ENCODE measurements at places on chromosomes 4 and X.
A peak's percentile ranks its signal among the peaks of the same experiment; 100 is the strongest.

GRCh38 chr4:107792711-107793110, 32.0 kb upstream of the SGMS2 start:
- H3K4me3 ChIP-seq = no peak overlapping the region
- H3K27ac ChIP-seq = no peak overlapping the region

DNA sequence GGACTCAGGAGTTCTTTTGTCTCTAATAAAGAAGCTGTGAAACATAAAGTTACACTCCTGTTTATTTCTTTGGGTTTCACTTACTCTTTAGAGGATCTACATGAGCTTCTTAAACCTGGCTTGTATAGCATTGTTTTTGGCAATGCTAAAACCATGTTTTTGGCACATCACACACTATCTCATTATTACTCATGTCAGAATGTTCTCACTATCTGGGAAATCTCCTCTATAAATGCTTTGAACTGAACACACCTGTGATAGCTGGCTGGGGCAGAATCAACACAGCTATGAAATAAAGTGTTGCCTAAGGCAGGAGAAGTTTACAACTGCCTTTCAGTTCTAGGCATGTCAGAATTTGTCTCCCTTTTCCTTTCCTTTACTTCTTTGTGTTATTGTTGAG, 52.6 kb downstream of the SULT1B1 start:
- no peak overlapping the region for H3K4me3 ChIP-seq
- H3K27ac ChIP-seq = no peak overlapping the region
- no peaks in the 10 kb centered on the region for H3K27me3 ChIP-seq
- no peak for DNase-seq
- H3K36me3 ChIP-seq = no peaks in the 10 kb centered on the region

GRCh38 chrX:111445485-111445884, 33.5 kb upstream of the DCX start:
- H3K27me3 ChIP-seq = peaks cover 1% of the 10 kb centered on the region
- no peaks in the 10 kb centered on the region for H3K36me3 ChIP-seq
- no peak for DNase-seq
- no peaks in the 10 kb centered on the region for H3K4me1 ChIP-seq
- no peak overlapping the region for H3K27ac ChIP-seq
- H3K4me3 ChIP-seq = no peak overlapping the region

DNA sequence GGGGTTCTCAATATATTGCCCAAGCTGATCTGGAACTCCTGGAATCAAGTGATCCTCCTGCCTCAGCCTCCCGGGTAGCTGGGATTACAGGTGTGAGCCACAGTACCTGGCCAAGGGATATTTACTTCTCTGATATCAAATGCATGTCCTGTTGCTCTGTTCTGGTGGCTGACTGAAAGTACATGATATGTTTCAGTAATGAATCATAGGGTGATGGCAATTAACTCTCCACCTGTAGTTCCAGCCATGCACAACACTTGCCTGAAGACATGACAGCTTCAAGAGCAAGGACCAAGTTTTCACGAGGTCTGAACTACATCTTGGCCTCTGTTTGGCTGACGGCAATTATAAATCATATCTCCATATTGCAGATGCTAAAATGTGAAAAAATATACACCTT, 9.1 kb downstream of the ZCCHC4 start:
- H3K27me3 ChIP-seq = no peaks in the 10 kb centered on the region
- H3K27ac ChIP-seq = no peak overlapping the region
- no peaks in the 10 kb centered on the region for H3K36me3 ChIP-seq
- peaks cover 12% of the 10 kb centered on the region for H3K4me1 ChIP-seq
- no peak overlapping the region for H3K4me3 ChIP-seq

GRCh38 chr4:83387012-83387411, 52.4 kb upstream of the HPSE start:
- no peak overlapping the region for H3K27ac ChIP-seq
- H3K27me3 ChIP-seq = no peaks in the 10 kb centered on the region
- no peak overlapping the region for H3K4me3 ChIP-seq
- DNase-seq = no peak

GRCh38 chr4:19224820-19225219, 1026.9 kb upstream of the SLIT2 start:
- no peak for DNase-seq
- no peaks in the 10 kb centered on the region for H3K27me3 ChIP-seq
- no peaks in the 10 kb centered on the region for H3K4me1 ChIP-seq
- no peaks in the 10 kb centered on the region for H3K36me3 ChIP-seq

DNA sequence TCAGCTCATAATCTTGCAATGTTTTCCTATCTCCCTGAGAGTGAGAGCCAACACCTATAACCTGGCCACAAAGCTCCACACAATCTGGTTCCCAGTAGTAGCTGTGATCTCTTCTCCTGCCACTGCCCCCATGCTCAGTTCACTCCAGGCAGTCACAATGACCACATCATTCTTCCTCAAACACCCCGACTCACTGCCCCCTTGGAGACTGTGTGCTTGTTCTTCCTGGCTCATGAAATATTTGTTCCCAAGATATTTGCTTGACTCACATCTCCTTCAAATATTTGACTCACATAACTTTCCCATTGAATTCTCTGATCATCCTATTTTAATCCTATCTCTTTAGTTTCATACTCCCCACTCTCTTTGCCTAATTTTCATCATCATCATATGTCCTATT, 173.7 kb downstream of the AREG start:
- no peaks in the 10 kb centered on the region for H3K4me1 ChIP-seq
- no peak overlapping the region for H3K27ac ChIP-seq
- H3K36me3 ChIP-seq = no peaks in the 10 kb centered on the region
- H3K4me3 ChIP-seq = no peak overlapping the region

DNA sequence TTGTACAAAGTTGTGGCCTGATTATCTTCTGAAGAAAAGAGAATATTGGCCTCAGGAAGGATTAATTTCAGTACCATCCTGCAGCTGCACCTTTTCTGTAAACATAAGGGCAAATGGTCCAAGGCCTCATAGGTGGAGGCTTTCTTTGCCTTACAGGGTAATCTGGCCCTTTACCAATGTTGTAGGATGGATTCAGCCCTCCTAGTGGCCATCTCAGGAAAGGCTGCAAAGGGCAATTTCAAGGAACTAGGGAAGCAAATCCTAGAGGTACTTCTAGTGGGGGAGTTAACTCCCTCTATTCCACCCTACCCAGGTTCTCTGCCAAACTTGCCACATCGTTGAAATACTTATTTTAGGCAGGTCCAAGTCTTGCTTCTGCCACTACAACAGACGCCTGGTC, 57.6 kb downstream of the UGT2B11 start:
- no peaks in the 10 kb centered on the region for H3K27me3 ChIP-seq
- DNase-seq = no peak
- H3K4me3 ChIP-seq = no peak overlapping the region
- H3K4me1 ChIP-seq = no peaks in the 10 kb centered on the region
- no peaks in the 10 kb centered on the region for H3K36me3 ChIP-seq
- no peak overlapping the region for H3K27ac ChIP-seq

DNA sequence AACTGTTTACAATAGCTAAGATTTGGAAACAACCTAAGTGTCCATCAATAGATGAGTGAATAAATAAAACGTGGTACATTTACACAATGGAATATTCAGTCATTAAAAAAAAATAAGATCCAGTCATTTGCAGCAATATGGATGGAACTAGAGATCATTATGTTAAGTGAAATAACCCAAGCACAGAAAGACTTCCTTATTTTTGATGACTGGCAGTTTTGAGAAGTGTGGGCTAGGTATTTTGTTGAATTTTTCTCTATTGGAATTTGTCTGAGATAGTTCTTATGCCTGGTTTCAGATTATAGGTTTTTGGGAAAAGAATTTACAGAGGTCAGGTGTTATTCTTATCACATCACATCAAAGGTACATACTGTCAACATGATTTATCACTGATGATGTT, 293.8 kb upstream of the ARSJ start:
- no peak for DNase-seq
- no peak overlapping the region for H3K27ac ChIP-seq
- no peaks in the 10 kb centered on the region for H3K27me3 ChIP-seq
- H3K36me3 ChIP-seq = no peaks in the 10 kb centered on the region

GRCh38 chrX:150270622-150271021, 92.5 kb upstream of the MAMLD1 start:
- no peaks in the 10 kb centered on the region for H3K27me3 ChIP-seq
- no peaks in the 10 kb centered on the region for H3K4me1 ChIP-seq
- H3K4me3 ChIP-seq = no peak overlapping the region
- H3K27ac ChIP-seq = no peak overlapping the region
- no peaks in the 10 kb centered on the region for H3K36me3 ChIP-seq

- H3K27me3 ChIP-seq = no peaks in the 10 kb centered on the region
- no peaks in the 10 kb centered on the region for H3K4me1 ChIP-seq
- H3K27ac ChIP-seq = no peak overlapping the region
- H3K4me3 ChIP-seq = no peak overlapping the region
Measured at GRCh38 chr4:161254375-161254774, 909.4 kb downstream of the FSTL5 start.

DNA sequence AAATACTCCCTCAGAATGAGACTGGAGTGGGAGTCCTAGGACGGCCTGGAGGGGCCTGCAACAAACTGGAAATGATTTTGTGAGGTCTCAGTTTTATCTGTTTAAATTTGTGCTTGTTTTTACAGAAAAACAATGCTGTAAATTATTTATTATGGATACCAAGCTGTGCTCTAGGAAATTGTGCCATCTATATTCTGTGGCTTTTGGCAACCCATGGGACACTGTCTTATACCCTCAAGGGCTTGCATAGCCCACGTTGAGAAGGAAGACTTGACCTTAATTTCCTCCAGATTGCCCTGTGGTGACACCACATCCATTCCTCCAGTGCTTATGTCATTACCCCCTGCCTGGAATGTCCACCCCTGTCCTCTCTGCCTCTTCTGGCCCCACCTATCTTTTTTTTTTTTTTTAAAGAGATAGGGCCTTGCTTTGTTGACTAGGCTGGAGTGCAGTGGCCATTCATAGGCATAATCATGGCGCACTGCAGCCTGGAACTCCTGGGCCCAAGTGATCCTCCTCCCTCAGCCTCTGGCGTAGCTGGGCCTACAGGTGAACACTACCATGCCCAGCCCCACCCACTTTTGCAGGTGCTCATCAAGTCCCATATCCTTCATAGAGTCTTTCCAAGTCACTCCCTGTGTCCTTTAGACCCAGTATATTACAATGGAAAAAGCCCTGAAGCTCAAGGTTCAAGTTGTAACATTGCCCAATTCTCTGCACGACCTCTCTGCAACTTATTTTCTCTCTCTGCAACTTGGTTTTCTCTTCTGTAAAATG, 77.4 kb downstream of the HPRT1 start:
- H3K27ac ChIP-seq = no peak overlapping the region
- H3K4me1 ChIP-seq = no peaks in the 10 kb centered on the region

- DNase-seq = peak; percentile 43
- H3K4me3 ChIP-seq = no peak overlapping the region
- peaks cover 11% of the 10 kb centered on the region for H3K4me1 ChIP-seq
- H3K27me3 ChIP-seq = no peaks in the 10 kb centered on the region
Measured at GRCh38 chrX:115940888-115941332, 229.6 kb upstream of the AGTR2 start.

DNA sequence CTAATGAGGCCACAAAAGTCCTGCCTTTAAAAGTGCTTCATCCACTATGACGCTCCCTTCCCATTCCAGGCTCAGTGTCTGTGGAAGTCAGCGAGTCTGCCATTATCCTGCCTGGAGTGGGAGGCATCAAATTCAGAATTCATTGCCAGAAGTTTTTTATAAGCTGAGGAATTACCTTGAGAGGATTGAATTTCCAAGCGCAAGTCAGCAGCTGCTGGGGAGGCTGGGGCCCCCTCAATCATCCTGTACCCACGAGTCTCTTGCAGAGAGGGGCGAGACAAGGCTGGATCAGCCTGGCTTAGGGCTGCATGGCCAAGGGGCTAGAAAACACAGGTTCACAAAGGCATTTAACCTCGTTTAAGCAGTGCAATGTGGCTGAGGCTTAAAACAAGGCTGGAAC, 170.5 kb upstream of the NOCT start:
- no peaks in the 10 kb centered on the region for H3K27me3 ChIP-seq
- H3K36me3 ChIP-seq = no peaks in the 10 kb centered on the region
- no peak overlapping the region for H3K4me3 ChIP-seq

DNA sequence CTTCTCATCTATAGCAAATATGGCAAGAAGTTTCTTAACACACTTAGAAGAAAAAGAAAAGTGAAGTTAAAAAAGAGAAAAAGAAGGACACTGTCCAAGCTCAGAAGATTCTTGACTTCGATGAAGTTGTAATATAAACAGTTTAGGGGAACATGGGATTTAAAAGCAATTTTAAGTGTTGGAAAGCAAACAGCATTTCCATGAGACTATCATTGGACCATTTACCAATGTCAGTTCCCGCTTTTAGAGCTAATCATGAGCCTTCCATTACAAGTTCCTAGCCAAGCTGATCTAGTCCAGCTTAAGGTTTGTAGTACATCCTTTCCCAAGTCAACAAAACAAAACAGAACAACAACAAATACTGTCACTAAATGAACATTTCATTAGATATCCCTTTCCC, 45.1 kb upstream of the FGF2 start:
- no peaks in the 10 kb centered on the region for H3K36me3 ChIP-seq
- no peak overlapping the region for H3K27ac ChIP-seq
- no peaks in the 10 kb centered on the region for H3K27me3 ChIP-seq
- no peak for DNase-seq
- no peak overlapping the region for H3K4me3 ChIP-seq

Measured in GM12878 (cell line).